ENCODE measurements at places on chromosomes 3 and 15.

DNA sequence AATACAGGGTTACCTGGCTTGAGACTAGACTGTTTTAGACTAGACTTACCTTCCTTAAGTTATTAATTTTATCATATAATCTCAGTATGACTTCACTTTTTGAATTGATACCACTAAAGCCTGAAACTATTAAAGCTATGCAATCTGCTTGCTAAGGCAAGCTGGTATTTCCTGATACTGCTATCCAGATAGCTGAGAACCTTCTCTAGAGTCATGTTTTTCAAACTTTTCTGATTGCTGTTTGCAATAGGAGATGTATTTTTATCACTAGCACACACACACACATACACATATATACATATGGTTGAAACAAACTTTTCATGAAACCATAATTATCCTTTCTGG, 9.3 kb upstream of the MAGI1 start:
- no peak for DNase-seq

DNA sequence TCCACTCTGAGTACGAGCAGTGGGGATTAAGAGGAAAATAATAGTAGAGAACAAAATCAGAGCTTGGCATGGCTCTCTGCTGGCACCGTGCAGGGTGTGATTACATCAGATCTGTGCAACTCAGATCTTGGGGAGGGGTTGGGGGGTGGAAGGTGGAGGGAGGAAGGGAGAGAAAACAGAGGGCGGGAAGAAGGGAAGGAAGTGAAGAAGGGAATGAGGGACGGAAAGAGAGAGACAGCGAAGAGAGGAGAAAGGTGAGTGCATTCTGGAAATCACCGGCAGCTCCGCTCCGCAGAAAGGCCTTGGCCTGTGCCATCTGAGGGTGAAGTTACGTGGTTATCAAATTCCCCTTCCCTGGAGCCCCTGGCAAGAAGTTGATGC, 31.0 kb upstream of the ADAMTS17 start:
- no peak for DNase-seq

DNA sequence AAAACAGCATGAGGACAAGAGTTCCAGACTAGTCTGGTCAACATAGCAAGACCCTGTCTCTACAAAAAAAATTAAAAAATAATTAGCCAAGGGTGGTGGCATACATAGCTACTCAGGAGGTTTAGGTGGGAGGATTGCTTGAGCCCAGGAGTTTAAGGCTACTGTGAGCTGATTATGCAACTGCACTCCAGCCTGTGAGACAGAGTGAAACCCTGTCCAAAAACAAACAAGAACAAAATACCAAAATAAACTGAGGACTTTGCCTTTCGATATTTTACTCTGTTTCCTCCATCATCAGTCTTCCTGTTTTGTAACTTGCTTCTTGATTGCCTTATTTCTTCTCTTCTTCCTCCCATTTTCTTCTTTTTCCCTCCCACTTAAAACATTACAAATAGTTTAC, 504.4 kb downstream of the ROBO1 start:
- DNase-seq = no peak

DNA sequence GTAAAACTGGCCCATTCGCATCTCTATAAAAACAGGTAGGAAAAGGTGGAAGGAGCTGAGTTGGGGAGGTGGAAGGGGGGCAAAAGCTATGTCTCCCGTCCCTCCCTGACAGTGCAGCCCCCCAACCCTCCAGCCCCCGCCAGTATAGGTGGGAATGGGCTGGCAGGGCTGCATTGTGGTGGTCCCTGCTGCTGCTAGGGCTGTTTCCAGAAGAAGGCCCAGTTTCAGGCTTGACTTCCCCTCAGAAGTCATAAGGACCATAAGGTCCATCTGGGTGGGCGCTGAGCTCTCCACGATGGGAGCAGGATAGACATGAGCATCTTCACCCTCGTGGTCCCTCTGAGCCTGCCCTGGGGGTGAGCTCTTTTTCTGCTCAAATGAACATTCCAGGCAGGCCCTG, 44.2 kb downstream of the APBA2 start:
- no peak for DNase-seq

GRCh38 chr3:107468782-107469181, 54.0 kb upstream of the BBX start:
- DNase-seq = no peak

DNA sequence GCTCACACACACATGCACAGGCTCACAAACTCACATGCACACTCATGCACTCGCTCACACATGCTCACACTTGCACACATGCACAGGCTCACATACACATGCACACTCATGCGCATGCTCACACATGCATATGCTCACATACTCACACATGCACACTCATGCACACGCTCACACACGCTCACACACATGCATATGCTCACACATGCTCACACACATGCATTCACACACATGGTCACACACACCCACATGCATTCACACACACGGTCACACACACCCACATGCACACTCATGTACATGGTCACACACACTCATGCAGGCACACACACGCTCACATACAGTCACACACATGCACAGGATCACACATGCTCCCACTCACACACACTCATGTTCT, 132.8 kb upstream of the SMAD3 start:
- no peak for DNase-seq

DNA sequence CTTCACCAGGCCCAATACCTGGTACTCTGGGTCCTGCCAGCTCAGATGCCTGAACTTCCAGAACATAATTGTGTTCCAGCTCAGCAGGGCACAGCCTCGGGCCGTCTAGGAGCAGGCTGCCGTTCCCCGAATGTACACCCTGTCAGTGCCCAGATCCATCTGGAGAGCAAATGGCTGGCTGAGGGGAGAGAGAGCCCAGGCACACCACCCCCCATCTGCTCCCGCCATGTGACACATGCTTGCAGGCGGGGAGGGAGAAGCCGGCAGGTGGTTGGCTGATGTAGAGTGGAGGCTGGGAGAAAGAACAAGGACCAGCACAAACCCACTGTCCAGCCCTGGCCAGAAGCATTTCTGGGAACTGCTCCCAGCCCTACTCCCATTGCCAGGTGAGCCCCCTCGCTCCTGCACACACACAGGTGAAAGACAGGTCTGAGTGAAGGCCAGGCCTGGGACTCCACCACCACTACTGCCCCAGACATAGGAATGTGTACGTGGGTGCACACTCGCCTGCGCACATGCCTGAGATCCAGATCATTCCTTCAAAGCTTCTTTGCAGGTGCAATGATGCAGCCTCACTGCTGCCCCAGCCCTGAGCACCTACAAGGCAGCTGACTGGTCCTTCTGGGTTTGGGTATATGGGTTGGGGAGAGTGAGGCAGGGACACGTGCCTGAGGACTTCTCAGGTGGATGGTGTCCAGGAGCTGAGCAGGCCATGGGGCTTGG, 53.5 kb downstream of the SEMA5B start:
- DNase-seq = no peak

DNA sequence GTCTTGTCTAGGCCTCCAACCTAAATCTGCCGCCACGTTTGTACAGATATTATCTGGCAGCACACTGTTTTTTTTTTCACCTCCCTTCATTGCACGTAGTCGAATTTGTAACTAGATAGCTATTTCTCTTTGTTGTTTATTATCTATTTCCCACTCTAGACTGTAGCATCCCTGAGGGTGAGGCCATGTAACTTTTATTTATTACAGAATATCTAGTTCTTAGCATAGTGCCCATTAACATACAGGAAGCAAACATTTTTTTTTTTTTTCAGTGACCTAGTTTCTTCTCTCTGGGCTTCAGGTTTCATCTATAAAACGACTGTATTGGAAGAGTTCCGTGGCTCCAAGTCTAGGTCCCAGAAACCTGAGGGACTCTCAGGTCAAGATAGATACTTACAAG, 354.3 kb downstream of the FGF12 start:
- DNase-seq = no peak

GRCh38 chr3:108554913-108555571, 34.2 kb downstream of the CIP2A start:
- DNase-seq = no peak

- DNase-seq = no peak
Observed at GRCh38 chr3:122076491-122077292, 21.5 kb downstream of the CD86 start.

DNA sequence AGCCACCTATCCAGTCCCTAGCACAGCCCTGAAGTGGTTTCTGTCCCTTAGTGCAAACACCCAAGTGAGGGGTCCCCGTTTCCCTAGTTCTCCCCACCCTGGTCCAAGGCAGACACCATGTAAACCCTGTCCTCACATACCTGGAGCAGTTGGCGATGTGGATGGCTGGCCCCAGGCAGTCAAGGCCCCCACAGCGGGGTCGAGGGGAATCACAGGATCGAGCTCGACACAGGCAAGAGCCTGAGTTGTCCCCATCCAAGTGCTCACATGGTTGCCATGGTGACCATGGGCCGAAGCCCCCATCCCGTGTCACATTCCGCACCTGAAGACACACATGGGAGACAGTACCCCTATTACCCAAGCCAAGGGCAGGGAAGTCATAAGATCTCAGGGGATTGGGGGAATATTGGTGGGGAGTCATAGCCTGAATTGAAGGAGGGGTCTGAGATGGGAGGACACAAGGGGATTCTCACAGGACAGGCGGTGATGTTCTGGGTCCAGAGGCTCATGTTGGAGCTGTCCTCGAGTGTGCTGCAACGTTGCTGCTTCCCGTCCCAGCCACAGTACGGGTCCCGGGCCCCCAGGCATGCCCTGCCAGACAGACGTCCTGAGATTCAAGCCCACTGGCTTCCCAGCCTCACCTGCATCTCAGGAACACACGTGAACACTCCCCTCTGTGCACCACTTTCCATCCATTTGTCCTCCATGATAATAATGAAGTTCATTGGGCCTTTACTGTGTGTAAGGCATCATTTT, 112.1 kb downstream of the SEMA5B start:
- DNase-seq = no peak

DNA sequence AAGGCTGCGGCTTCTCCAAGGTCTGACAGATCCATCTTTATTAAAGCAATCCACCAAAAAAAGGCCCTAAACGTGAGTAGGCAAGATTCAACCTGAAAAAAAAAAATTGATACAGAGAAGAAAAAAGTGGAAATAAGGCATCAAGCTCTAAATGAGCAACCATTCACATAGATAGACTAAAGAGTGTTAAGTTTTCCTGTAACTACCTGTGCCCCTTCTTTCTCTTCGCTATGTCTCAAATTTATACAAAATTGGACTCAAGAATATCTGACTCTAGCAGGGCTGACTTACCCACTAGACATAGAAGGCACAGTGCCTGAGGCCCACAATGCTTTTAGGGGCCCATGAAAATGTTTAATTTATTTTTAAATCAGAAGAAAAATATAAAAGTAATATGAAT, at the start of gene MYH15:
MYH15 (minus strand) TSS at position 101 of the 400 bp plus-strand sequence; CDS start at position 35, 66 bp downstream.
- DNase-seq = no peak

GRCh38 chr3:136136454-136136853, 59.7 kb downstream of the MSL2 start:
- DNase-seq = no peak

DNA sequence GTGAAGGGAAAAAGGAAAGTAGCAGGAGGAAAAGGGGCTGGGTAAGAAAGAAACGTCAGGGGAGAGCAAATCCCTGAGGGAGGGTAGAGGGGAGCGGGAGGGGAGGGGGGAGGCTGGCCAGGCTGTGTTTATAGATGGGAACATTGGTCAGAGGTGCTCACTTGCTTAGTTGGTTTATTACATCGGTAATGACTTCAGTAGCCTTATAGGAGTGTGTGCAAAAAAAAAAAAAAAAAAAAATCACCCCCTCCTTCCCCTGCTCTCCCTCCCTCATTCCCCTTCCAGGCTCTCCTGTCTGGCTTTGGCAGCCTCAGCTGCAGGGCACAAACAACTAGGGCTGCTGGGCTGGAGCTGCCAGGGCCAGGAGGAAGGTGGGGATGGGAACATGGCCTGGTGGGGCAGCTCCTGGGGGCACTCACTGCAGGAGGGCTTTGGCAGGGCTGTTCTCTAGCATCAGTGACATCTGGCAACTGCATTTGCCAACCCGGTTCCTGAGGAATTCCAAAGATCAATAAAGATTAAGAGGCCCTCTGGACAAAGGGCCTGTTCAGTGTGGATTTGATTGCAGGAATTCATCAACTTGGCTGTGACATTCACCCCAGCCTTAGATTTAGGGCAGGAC, 334.5 kb upstream of the FRG2C start:
- no peak for DNase-seq

DNA sequence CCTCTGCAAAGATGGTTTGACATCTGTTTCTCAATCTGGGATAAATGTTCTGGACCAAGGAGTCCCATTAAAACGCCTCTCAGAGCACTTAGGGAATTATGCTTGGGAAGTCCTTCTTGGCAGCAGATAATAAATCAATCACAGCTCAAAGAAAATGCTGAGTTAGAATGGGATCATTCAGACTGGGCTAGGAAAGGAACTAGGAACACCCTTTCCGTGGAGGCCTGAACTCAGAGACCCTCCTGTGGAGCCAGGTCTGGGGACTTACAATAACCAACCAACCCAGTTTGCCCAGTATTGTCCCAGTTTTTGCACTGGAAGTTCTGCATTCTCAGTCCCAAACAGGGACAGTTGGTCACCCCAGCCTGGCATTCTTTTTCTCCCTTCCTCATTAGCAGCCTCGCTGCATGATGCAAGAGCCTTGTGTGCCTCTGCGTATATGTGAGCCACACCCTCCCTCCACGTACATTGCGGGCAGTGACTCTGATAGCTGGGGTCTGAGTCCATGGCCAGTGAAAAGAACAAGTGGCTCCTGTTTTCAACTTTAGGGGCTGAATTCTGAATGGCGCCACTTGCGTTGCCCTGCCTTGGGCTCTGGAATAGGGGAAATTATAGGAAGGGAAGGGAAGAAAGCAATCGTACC, 88.7 kb downstream of the SEMA5B start:
- no peak for DNase-seq

DNA sequence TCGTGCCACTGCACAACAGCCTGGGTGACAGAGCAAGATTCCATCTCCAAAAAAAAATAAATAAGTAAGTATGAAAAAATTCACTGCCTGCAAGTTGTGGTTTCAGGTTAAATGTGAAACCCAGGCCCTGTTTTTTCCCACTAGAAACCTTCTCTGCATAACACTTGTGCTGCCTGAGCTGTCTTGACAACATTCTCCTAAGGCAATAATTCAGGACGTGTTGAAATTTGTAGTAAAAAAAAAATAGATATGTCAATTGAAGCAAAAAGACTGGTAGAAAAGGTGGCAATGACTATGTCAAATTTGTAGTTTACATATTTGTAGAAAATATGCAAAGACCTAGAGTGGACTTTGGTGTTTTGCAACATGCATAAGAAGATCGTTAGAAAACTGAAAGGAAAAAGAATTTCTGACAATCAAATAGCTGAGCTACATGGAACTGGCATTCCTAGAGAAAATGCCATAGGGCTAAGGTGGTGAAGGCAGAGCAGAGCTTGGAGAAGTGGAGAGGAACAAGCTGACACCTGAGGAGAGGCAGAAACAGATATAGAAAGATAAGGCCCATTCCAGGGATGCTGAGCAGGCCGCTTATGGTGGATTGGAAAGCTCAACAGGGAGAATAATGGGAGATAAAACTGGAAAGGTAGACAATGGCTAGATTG, 150.2 kb downstream of the PLCH1 start:
- no peak for DNase-seq

DNA sequence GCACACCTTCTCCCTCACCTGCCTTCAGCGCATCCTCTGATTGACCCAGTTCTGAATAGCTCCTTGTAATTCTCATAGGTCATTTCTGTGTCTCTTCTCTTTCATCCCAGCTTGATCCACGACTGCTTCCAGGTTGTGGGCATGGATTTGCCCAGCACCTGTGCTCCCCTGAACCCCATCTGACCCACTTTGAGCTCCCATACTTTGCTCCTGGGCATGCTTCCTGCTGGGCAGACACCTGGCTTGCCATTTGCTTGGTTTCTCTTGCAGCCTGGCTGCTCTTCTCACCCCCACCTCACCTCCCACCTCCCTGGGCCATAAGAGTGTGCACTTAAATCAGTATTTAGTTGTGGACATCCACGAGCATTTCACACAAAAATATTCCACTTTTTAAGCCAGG, 635.5 kb downstream of the TBL1XR1 start:
- no peak for DNase-seq

GRCh38 chr3:62208385-62208784, 165.0 kb downstream of the FEZF2 start:
- DNase-seq = no peak

Measured in globus pallidus (tissue), 1 donor.